ENCODE measurements at places on chromosomes 16 and 17.
A peak's percentile ranks its signal among the peaks of the same experiment; 100 is the strongest.

DNA sequence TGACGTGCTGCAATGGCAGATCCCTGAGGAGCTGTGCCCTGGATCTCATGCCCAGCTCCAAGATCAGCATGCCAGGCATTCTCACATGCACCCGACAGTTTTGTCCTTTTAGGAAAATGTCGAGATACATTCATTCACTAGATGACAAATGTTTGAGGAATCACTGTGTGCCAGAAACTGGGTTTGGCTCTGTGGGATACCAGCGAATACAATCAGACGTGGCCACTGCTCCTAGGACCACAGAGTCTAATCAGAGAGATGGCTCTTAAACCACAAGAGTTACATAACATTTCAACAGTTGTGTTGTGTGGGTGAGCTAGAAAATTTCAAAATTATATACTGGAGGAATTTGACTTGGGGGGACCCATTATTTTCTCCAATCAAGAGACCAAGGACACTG is 579.7 kb downstream of the CDH13 start:
- DNase-seq, result no peak

DNA sequence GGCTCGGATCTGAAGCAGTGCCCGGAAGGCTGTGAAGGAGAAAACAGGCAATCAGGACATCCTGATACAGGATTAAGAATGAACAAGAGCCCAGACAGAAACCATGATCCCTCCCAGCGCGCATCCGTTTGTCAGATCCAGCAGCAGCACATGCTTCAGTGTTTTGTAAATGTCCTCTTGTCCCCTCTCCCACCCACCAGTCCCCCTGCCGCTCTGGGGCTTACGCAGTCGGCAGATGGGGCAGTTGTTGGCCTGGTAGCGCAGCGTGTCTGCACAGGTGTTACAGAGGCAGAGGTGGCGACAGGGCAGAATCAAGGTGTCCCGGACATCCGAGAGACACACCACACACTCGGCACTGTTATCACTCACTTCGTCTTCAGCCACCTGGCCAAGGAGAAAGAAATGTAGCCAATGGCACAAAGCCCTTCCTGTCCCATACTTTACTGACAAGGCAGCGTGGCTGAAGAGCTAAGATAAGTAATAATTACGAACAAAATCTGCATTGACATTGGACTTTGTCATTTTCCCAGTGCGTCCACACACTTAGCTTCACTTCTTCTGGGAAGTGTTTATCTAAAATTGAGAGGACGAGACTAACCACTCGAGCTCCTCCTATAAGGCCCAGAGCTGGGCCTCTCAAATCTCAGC is 20.7 kb upstream of the FOXJ1 start:
- DNase-seq, result no peak

GRCh38 chr17:46979147-46979863 is at the start of gene RPRML:
RPRML (minus strand) TSS chr17:46979253; CDS start chr17:46979007, 246 bp downstream.
- DNase-seq, result no peak

- no peak for DNase-seq
Observed at GRCh38 chr17:39937447-39937846, 9.9 kb downstream of the LRRC3C start.

GRCh38 chr16:10754941-10755340 is 11.3 kb downstream of the NUBP1 start:
- no peak for DNase-seq

GRCh38 chr16:89546781-89547180 is 13.7 kb upstream of the RPL13 start:
- no peak for DNase-seq

GRCh38 chr17:3213001-3213400 is 5.5 kb downstream of the OR1A1 start:
- DNase-seq, result no peak

DNA sequence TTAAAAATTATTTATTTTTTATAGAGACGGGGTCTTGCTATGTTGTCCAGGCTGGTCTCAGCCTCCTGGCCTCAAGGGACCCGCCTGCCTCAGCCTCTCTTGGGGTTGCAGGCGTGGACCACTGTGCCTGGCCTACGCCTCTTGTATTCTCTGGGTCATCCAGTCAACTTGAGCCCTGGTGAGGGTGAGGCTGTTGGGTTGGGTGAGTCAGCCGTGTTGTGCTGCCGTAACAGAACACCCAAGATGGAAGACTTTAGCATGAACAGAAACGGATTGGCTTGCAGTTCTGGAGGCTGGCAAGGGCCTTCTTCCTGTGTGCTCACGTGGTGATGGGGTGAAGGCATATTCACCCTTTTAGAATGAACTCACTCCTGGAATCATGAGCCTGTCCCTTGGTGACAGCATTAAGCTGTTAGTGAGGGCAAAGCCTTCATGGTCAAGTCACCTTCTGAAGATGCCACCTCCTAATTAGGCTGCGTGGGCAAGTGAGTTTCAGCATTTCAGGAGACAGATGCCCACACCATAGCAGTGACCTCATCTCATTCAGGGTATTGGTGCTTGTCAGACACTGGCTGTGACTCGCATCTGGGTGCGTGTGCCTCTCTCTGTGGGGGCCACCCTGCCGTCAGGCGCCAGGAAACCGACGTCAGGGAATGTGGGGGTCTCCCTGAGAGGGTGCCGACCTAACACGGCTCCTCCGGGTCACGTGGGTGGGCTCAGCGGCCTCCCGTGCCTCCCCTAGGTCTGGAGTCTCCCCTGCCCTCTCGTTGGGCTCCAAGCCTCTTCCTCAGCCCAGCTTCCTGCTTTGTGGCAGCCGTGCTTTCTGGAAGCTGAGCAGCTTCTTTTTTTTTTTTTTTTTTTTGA is 49.8 kb downstream of the WDR45B start:
- DNase-seq, result no peak

DNA sequence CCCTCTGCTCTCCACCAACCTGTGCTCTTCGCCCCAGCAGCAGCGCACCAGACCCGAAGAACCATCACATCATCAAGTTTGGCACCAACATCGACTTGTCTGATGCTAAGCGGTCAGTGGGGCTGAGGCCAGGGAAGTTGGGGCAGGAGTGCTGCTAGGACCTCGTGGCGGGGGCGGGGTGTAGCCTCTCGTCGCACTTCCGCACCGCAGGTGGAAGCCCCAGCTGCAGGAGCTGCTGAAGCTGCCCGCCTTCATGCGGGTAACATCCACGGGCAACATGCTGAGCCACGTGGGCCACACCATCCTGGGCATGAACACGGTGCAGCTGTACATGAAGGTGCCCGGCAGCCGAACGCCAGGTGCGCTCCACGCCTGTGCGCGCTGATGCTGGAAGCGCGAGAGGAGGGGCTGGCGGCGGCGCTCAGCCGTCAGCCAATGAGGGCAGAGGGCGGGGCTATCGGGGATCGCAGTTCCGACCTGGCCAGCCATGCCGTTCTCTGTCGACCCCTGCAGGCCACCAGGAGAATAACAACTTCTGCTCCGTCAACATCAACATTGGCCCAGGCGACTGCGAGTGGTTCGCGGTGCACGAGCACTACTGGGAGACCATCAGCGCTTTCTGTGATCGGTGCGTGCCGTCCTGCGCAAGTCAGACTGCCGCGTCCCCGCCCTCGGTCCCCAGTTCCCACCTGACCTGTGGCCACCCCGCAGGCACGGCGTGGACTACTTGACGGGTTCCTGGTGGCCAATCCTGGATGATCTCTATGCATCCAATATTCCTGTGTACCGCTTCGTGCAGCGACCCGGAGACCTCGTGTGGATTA is 3.2 kb upstream of the TMEM88 start:
- peak; percentile 51 for DNase-seq

DNA sequence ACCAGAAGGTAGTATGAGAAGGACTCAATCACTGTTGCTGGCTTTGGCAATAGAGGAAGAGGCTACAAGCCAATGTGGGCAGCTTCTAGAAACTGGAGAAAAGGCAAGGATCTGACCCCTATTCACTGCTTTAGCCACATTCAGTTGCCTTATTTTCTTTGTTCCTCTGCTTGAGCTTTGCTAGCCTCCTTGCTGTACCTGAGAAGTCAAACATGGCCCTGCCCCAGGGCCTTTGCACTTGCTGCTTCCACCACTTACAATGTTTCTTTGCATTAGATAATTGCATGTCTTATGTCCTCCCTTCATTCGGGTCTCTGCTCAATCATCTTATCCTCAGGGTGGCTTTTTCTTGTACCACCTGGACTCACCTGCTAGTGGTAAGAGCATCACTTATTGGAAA is 15.8 kb downstream of the HS3ST4 start:
- DNase-seq, result no peak

GRCh38 chr17:58268326-58268725 is 12.4 kb downstream of the MPO start:
- DNase-seq, result no peak

DNA sequence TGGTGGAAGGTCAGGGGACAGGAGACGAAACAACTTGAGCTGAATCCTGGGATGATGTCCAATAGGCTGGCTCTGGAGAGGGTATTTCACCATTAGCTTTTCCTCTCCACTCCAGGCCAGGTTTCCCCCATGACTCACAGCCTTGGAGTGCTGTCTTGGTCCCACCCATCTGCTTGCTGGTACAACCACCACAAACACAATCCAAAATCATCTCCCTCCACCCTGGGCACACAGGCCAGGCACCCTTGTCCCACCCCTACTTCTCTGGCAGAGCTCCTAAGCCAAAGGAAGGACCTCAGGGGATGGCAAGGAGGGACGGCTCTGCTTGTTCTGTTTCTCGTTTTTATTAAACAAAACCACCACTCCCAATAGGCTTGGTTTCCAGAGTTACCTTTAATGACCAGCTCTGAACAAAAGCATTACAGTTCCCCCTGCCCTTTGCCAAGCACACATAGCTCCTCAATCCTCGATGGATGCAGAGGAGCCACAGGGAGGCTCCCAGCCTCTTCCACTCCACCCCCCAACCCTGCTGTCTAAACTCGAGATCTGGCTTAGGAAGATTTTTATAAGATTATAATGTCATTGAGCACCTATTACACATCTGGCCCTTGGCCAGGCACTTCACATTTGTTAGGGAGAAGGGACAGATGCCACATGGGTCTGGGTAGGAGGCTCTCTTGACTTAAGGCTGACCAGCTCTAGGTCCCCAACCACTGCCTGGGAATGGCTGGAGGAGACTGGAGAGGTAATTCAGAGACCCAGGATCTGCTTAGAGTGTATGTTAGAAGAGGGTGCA is 13.3 kb downstream of the CAVIN1 start:
- peak; percentile 48 for DNase-seq

DNA sequence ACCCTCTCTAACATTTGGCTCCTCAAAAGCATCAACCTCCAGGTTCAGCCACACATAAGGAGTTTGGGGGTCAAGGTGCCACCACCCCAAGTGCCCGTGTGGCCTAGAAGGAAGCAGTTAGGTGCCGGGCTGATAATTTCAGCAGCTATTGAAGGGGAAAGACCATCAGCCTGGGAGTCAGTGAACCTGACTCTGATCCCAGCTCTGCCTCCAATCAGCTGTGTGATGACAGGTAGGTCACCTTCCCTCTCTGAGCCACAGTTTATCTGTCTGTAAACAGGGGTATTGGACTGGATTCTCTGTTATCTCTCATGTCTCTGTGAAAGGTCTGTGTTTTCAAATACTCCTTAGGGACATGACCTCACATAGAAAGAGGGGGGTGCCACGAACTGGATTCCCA is 3.9 kb downstream of the CRHR1 start:
- no peak for DNase-seq

GRCh38 chr16:61901689-61902088 is 134.5 kb downstream of the CDH8 start:
- no peak for DNase-seq

- no peak for DNase-seq
Observed at GRCh38 chr16:85861095-85861825, 37.7 kb upstream of the IRF8 start.

DNA sequence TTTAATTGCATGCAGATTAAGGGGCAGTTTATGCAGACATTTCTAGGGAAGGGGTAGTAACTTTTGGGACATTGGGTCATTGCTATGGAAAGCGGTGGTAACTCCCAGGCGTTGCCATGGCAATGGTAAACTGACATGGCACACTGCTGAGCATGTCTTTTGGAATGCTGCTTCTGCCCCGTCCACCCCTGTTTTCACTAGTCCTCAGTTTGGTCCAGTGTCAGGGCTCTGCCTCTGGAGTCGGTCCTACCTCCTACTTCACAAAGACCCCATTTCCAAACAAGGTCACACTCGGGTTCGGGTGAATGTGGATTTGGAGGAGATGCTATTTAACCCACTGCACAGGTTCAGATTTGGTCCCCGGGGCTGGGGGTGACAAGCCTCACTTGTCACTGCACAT is 2.9 kb downstream of the IL34 start:
- no peak for DNase-seq

DNA sequence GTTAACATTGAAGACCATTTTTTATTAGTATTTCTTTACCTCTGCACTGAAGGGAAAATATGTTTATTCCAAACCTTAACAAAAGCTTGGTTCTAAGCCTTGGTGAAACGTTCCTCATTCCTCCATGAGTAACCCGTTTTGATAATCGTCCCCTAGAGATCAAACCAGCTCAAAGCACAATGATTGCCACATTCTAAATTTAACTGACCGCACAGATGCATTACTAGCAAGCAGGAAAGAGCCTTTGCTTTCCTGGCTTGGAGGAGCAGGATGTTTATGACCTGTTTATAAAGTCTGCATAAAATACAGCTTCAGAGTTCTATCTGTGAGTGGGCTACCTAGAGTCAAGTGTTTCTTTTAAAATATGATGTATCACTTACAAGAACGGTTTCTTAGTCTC is 193.8 kb downstream of the TMEM114 start:
- DNase-seq, result no peak

All from GOT3 (cell line).